ENCODE measurements at places on chromosomes 7 and 10. TPM values are rescaled to one million over a fixed set of nuclear protein-coding genes. Genes with fewer than 3 reads are reported as not detected.

DNA sequence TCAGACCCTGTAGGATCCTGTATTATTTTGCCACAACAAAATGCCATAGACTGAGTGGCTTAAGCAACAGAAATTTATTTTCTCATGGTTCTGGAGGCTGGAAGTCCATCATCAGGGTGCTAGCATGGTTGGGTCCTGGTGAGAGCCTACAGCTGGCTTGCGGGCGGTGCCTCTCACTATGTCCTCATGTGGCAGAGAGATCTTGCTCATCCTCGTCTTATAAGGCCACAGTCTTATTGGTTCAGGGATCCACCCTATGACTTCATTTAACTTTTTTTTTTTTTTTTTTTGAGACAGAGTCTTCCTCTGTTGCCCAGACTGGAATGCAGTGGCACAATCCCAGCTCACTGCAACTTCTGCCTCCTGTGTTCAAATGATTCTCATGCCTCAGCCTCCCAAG lies 90.9 kb downstream of the LSM5 start:
- DNase-seq, result no peak

DNA sequence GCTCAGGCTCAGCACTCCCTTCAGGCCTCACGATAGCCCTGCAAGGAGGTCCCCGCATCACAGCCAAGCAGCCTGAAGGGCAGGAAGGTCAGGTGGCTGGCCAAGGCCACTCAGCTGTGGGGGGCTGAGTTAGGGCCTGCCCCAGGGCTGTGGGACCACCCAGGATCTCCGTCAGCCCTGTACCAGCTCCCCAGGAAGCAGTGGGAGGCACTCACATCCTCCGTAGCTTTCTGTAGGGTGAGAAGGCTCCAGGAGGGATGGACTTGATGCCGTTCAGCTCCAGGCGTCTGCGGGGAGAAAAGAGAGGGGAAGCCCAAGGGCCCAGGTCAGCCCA lies 125.9 kb downstream of the SLIT1 start:
- DNase-seq, result no peak

GRCh38 chr7:37385787-37386186 lies 62.9 kb downstream of the ELMO1 start:
- no peak for DNase-seq

GRCh38 chr7:30969604-30969970 lies 5.8 kb downstream of the GHRHR start:
- DNase-seq, result no peak

DNA sequence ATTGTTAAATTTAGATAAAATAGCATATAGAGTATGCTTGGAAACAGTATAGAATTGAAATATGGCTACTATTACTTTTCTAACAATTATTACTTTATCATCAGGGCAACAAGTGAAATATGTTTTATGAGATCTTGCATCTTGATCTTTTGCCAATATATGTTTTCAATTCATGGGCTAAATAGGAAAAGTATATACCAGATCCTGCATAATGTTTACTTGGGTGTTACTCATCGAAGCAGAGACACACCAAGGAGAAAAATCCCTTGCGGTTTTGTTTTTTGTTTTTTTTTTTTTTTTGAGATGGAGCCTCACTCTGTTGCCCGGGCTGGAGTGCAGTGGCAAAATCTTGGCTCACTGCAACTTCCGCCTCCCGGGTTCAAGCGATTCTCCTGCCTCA lies 541.4 kb downstream of the SUGCT start:
- no peak for DNase-seq

- DNase-seq, result peak; percentile 73
Observed at GRCh38 chr10:31912289-31912688, 16.3 kb downstream of the ARHGAP12 start.

DNA sequence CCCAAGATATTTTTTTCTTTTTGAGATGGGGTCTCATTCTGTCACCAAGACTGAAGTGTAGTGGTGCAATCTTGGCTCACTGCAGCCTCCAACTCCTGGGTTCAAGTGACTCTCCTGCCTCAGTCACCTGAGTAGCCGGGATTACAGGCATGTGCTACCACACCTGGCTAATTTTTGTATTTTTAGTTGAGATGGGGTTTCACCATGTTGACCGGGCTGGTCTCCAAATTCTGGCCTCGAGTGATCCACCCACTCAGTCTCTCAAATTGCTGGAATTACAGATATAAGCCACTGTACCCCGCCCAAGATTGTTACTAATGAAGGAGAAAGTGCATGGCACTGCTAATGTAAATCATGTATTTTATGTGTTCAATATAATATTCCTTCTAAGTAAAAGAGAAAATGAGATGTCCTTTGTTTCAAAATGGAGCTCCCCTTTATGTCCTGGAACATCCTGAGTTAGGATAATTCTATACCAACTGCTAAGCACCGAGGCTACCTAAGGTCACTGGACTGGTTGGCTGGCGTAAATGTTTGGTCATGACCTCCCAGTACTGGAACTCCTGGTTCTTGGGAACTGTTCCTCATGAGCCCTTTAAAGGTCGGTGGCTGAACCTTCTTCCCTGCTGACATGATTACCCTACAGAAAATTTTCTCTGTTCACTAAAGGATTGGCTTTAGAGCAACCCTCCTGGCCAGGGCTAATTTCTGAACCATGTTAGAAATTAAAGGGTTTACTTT lies 59.9 kb downstream of the SLC16A9 start:
- no peak for DNase-seq

DNA sequence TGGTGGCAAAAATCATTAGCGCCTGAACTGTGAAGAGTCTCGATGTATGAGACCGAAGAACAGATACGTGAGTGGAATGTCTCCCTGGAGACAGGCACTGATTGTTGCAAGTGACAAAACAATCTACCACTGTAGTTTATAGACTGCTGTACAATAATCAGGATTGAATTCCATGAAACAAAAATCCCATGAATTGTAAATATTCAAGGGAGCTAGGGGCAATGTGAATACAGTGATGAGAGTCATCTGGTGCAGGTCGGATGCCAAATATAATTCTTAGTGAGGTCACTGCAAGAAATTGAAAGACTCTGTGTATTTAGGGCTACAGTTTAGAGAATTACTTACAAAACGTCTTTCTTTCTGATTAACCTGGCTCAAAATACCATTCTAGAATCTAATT lies 594.4 kb upstream of the VSTM2A start:
- DNase-seq, result no peak

- no peak for DNase-seq
Observed at GRCh38 chr10:71367271-71367670, 29.4 kb upstream of the CDH23 start.

DNA sequence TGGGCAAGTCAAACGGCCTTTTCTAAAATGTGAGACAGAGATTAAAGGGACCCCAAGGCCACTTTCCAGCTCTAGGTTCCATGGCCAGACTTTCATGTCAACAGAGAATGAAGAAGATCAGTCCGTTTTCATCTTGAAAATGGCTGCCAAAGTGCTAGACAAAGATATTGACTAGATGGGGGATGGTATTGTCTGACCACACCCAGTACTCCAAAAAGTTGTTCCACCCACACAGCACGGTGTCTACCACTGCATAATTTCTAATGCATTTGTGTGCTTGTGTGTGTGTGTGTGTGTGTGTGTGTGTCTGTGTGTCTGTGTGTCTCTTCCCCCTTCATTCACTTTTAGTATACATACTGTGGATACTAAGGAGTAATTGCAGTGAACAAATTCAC lies 1.3 kb downstream of the COL1A2 start:
- DNase-seq, result peak; percentile 84

GRCh38 chr10:95245425-95246055 lies 45.3 kb downstream of the PDLIM1 start:
- DNase-seq, result no peak

DNA sequence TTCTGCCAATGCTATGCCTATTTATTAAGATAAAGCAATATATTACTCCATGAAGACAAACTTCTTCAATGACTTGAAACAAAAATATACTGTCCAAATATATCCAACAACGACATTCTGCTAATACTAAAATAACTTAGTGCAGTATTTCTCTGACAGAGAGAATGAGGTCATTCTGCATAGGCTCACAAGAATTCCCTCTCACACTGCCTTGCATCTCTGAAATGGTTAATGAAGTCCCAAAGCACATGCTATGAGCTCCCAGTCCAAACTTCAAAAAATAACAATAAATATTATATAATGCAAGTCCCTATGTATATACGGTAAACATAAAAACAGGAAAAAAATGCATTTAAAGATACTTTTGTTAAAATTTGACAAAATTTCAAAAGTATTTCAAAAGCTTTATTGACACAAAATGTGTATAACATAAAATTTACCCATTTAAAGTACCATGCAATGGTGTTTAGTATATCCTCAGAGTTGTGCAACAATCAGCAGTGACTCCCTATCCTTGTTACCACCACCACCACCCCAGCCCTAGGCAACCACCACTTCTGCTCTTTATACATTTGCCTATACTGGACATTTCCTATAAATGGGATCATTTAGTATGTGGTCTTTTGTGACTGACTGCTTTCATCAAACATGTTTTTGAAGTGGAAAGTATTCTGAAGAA lies 27.6 kb downstream of the CHCHD3 start:
- DNase-seq, result peak; percentile 43

GRCh38 chr10:91493313-91493712 lies 83.2 kb downstream of the HECTD2 start:
- DNase-seq, result peak; percentile 79

DNA sequence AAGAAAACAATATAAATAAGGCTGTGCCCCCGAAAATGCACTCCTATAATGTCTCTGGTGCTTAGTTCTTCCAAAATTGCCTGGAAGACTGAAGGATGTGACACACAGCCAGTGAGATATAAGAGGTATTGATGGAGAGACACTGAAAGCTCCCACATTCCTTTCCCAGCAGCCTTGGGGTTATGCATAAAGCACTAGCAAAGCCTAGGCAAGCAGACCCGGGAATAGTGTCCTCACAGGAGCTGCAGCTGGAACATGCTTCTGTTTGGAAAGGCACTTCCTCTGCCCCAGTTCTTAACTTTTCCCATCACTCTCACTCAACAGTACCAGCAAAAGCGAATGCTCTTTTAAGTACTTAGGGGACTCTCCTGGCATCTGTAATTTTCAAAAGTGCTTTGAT lies 178.0 kb downstream of the AMPH start:
- no peak for DNase-seq

- DNase-seq, result no peak
Observed at GRCh38 chr10:23585666-23586065, 146.8 kb downstream of the OTUD1 start.

GRCh38 chr7:80618096-80618495 lies 20.3 kb upstream of the CD36 start:
- DNase-seq, result no peak

GRCh38 chr7:102310414-102310815 lies 23.7 kb downstream of the SH2B2 start:
- DNase-seq, result no peak

DNA sequence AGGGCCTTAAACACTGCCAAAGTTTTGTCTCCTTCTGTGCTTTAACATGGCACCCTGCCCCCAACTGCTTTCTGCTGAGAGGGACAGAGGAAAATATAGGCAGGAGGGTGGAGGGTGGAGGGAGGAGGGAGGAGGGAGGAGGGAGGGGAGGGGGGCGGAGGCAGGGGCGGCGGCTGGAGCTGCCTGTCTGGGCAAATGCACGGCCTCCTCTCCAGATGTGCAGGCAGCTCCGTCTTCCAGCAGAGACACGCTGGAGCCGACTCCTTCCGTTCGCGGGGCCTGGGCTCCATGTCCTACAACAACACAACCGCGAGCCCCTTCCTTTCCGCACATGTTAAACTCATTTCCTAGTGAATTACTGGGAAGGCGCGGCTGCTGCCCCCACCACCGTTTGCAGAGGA lies 14.2 kb downstream of the EBF3 start:
- DNase-seq, result no peak

GRCh38 chr10:113585949-113586348 lies 33.1 kb downstream of the HABP2 start:
- DNase-seq, result no peak

DNA sequence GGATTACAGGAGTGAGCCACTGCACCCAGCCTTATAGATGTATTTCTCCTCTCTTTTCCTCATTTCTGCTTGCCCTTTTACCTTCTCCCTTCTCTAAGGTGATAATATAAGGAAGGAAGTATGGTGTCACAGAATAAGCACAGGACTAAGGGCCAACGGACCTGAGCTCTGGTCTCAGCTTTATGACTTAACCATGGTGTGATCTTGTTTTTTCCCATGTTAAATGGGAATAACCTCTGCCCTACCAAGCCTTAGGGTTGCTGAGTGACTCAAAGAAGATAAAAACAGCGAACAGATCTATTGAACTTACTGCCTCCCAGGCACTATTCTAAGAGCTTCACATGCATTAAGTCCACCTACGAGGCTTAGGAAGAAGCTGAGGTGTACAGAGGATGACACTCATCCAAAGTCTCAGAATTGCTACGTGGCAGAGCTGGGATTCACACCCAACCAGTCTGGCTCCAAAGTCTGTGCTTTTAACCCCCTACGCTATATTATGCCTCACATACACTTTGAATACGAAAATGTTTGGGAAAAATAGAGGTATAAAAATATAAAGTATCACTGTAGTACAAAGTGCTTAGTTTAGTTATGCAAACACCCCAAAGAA lies 5.6 kb downstream of the UROS start:
- DNase-seq, result no peak

DNA sequence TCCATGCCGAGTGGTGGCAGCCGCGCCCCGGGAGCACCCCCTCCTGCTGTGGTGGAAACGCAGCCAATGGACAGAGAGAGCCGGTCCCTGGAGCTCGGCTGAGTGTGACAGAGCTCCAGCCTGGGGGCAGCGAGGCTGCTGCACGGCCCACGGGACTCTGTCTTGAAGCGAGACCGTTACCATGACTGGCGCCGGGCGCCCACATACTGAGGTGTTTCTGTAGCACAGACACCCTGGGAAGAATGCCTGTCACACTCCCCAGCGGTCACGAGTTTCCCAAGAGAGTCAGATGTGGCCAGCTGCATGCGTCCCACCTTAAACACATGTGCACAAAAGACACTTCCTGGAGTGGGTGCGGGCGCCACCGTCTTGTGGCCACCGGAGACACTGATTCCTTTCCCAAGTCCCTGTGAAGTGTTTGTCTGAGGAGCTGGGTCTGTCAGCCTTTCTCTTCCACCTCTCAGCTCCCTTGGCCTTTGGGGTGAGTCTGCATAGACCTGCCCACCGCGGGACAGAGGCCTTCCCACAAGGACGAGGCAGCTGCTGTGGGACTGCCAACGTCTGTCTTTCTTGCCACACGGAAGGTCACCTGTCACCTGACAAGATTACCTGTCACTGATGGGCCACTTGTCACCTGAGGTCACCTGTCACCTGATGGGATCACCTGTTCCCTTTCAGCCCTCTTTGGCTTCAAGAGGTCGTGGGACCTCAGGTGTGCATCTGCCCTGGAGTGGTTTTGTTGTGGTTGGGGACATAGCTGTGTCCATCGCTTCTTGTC lies 94.6 kb downstream of the DNAJB6 start:
- no peak for DNase-seq

- DNase-seq, result peak; percentile 71
Observed at GRCh38 chr7:106050002-106050745, 61.9 kb downstream of the SYPL1 start.

The NIPSNAP2 gene
- 42.4 TPM for total RNA-seq

The ARMC3 gene
- total RNA-seq, result not detected

The TEX36 gene
- total RNA-seq, result not detected

The KCNMA1 gene
- total RNA-seq, result 103 TPM

The OR2F2 gene
- total RNA-seq, result not detected

The EGR2 gene
- 2.1 TPM for total RNA-seq

The TMEM229A gene
- total RNA-seq, result not detected

The CCDC136 gene
- total RNA-seq, result 12.1 TPM

The BTBD16 gene
- not detected for total RNA-seq

Data from fibroblast of lung (primary cell).